ENCODE measurements at places on chromosomes 11 and 22.
A peak's percentile ranks its signal among the peaks of the same experiment; 100 is the strongest.

DNA sequence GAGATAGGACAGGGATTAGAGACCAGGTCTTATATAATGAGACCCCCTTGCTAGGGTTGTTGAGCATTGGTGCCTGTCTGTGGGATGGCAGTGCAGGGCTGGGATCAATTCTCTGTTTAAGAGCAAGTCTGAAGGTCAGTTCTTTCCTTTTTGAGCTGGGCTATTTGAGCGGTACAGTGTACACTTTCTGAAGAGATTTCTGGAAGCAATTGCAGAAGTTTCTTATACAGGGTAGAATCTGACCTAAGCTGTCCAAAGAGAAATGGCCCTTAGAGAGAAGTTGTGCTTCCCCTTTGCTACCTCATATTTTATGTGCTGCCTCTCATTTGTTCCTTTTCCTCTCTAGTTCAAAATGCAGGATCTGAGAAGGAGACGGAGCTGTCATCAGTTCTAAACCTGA lies 35.8 kb downstream of the CSTPP1 start:
- no peak for DNase-seq

DNA sequence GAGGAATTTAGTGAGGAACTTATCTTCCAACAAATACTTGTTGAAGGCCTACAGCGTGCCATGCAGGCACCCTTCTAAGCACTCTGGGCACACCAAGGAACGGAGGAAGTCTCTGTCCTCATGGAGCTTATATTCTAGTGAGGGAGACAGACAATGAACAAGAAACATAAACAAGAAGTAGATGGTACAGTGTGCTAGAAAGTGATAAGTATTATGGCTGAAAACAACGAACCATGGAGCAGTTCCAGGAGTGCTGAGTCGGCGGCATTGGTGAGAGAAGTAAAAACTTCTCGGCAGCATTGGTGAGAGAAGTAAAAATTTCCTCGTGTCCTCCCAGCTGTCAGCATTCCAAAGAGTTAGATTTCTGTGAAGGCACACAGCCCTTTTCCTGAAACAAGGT lies 53.2 kb downstream of the FAM76B start:
- no peak for DNase-seq

DNA sequence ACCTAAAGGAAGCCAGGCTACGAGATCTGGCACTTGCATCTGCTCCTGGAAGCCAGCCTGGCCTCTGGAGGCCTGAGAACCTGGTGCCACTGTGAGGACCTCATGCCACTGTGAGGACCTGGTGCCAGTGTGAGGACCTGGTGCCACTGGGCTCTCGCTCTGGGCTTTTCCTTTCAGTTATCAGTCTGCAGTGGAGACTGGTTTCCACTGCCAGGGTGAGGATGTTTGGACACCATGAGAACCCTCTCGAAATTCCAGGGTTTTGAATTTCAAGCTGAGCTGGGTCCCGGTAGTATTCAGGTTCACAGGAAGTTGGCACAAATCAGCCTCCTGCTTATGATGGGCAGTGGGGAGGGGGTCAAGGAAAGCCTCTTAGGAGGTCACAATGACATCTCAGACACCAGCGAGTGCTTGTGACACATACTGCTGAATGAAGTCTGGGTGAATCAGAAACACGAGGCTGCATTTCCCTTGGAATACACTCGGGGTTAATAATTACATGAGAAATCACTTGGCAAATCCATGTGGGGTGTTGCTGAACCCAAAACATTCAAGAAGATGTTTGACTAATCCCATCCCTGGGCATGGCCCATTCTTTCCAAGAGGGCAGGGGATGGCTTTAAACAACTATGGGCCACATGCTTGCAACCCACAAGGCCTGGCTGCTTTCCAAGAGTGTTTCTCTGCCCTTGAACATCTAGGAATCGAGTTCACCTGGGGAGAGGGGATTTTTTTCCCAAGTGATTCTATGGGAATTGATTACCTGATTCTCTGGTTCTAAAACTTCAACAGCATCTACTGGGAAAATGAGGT lies 60.2 kb downstream of the LINC01488 start:
- no peak for DNase-seq

DNA sequence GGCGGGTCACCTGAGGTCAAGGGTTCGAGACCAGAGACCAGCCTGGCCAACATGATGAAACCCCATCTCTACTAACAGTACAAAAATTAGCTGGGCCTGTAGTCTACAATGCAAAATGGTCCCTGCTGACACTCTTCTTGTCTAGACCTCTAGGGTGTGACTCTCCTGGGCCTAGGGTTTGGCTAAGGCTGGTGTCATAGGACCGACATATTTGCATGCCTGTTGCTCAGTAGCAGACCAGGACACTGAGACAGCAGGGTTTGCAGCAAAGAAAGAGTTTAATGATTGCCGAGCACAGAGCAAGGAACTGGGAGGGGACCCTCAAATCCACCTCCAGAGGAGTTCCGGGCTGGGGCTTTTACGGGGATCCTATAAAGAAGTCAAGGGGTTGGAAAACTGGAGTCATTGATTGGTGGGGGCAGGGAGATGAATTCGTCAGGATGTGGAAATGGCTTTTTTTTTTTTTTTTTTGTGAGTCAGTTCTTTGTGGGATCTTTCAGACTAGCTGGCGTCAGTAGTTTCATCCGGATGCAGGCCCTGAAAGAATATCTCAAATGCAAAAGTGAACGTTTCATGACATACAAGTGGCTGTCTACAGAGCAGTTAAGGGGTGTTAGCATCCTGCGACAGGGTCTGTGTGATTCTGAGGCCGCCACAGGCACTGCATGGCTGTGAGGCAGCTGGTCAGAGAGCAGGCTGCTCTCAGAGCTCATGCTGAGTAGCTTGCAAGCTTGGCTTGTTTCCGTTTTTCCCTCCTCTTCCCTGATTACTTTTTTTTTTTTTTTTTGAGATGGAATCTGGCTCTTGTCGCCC lies 27.2 kb upstream of the A4GALT start:
- DNase-seq: peak; percentile 57

GRCh38 chr11:104705490-104706190 lies 192.6 kb downstream of the CASP12 start:
- DNase-seq: no peak

DNA sequence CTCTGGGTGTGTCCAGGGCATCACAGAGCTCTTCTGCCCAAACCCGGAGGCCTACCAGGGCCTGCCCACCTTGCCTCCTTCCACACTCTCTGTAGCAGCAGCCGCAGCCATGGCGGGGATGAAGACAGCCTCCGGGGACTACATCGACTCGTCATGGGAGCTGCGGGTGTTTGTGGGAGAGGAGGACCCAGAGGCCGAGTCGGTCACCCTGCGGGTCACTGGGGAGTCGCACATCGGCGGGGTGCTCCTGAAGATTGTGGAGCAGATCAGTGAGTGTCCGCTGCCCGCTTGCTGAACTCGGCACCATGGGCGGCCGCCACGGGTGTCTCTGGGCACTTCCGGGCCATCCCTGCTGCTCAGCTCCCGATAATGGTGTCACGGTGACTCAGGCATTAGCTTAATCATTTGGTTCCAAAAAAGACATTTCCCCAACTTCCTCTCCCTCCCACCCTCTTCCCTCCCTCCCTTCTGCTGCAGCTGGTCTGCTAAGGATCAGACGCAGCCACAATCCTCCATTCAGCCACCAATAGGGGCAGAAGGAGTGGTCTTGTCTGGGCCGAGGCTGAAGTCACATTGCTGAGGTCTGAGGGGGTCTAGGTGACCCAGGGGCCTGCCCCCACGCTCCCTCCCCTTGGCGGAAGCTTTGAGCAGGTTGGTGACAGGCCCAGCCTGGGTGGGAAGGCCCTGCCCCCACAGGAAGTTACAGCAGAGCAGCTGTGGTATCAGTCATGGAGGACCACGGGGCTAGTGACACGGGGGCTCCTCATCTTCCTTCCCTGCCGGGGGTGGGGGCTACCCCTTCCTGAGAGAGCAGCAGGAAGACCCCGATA lies 950 bp downstream of the FERMT3 start:
- no peak for DNase-seq

- no peak for DNase-seq
Measured at GRCh38 chr11:68266121-68266891, 5.5 kb downstream of the C11orf24 start.

DNA sequence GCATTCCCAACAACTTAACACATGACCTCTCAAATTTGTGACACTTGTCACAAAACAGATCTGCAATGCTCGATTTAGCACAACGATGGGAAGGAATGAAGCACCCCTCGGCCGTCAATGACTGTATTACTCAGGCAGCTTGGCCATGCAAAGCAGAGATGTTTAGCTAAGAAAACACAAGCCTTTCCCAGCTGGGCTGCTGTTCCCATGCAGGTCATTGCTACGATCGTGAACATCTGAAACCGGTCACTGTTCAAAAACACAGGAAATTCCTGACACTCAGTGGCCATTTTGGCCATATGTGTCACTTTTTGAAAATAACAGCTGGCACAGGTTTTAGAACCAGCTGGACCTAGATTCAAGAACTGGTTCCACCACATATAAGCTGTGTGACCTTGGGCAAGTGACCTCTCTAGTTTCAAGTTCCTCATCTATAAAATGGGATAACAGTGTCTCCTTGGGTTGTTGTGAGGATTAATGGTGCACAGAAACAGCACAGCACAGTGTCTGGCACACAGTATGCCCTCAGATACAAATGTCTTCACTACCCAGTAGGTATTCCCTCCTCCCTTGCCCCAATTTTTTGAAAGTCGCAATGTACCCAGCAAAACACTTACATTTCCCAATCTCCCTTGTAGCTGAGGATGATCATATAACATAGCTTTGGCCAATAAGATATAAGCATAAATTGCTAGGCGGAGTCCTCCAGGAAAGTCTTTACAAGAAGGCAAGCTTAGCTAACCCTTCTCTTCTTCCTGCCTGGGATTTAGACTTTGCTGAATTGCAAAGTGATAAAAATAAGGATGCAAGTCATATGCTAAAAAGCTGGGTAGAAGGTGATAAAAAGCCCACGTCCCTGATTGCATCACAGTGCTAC lies 93.1 kb downstream of the C11orf58 start:
- no peak for DNase-seq

DNA sequence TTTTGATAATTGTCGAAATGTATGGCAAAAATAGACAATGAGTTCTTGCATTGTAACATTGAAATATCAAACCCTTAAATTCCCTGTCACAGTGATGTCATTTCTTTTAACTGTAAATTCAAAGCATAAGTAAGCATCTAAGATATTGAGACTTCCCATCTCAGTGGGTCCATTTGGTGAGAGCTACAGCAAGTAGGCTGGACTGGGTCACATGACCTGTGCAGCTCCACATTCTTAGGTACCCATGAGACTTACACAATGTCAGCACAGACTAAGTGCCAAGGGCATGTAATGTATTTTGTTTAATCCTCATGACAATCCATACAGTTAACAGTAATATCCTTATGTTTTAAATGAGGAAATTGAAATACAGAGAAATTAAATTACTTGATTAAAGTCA lies 210.7 kb downstream of the NELL1 start:
- DNase-seq: no peak

GRCh38 chr11:13105237-13105844 lies 96.2 kb downstream of the RASSF10 start:
- no peak for DNase-seq

- no peak for DNase-seq
Measured at GRCh38 chr11:108863528-108863927, 198.7 kb downstream of the DDX10 start.

DNA sequence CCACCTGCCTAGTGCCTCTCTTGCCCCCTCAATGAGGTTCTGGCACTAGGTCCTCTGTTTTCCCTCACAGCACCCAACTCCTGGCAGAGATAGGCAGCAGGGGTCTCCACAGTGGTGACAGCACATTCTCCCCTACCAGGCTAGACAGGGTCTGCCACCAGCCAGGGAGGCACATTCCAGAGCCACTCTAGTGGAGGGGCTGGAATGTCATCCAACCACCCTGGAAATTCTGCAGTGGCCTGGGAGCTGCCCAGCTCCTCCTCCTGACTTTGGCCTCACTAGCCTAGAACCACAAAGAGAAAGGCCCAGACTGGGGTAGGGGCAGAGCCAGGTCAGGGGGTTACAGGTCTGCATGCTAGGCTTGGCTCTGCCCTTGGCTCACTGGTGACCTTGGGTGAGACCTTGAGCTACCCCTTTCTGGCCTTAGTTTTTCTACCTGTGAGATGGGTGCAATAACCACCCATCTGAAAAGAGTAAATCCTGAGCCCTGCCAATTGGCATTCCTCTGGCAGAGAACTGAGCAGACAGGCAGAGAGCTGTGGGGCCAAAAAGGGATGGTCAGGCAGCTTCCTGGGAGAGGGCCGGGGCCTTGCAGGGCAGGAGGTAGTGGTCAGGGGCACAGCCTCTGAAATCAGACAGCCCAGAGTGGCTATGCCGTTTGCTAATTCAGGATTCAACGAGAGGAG lies 7.1 kb downstream of the P2RY2 start:
- DNase-seq: no peak

DNA sequence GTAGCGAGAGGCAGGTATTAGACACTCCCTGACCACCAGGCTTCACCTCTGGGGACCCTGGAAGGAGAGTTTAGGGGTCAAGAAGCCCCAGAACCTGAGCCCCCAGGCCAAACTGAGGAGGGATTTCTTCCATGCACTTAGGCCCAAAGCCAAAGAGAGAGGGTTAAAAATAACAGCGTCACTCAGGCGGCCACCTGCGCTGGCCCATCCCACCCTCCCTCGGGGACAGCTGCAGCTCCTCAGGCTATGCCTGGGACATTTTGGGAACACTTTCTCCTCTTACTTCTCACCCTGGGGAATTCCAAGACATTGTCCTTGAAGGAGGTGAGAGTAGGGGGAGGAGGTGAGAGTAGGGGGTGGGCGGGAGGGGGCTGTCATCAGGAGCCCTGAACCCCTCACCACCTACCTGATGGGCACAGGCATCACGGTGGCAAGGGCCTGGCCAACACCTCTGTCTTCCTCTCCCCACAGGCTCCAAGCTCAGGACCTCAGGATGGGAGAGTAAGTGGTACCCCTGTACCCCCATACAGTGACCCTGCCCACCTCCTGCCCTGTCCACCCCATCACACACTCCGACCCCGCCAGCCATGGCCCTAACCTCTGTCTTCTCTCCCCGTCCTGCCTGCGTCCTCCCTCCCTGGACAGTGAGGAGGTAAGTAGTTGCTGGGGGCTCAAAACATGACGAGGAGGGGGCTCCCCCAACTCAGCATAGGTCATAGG lies 583 bp downstream of the TNNI2 start:
- no peak for DNase-seq

GRCh38 chr11:113504071-113504470 lies 28.9 kb upstream of the DRD2 start:
- no peak for DNase-seq

DNA sequence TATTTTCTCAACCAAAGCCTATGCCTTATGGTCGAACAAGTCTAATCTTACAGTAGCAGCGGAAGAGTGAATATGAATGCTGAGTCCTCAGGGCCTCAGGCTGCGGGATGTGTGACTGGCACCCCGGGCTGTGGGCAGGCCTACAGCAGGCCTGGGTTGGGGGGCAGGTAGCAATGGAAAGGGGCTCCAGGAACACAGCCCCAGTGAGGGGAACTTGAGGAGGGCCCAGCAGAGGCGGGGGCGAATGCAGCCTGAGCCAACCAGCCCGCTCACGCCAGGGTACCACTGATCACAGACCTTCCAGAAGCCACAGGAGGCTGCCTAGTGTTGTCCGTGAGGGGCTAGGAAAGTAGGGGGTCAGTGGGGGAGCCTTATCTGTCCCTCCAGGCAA lies 11.3 kb upstream of the CD5 start:
- no peak for DNase-seq

GRCh38 chr11:27158456-27159334 lies 118.1 kb downstream of the BBOX1 start:
- peak; percentile 46 for DNase-seq
